MV-4-11 (cell line): ENCODE measurements at places on chromosomes 3 and 15.

GRCh38 chr3:141259821-141260629 lies 28.4 kb downstream of the PXYLP1 start:
- DNase-seq = no peak

GRCh38 chr15:70243686-70244540 lies 146.2 kb upstream of the TLE3 start:
- DNase-seq = no peak

- no peak for DNase-seq
Measured at GRCh38 chr3:56423661-56424099, 44.6 kb downstream of the ERC2 start.

- DNase-seq = no peak
Measured at GRCh38 chr15:45089712-45090373, 24.1 kb downstream of the DUOX2 start.

DNA sequence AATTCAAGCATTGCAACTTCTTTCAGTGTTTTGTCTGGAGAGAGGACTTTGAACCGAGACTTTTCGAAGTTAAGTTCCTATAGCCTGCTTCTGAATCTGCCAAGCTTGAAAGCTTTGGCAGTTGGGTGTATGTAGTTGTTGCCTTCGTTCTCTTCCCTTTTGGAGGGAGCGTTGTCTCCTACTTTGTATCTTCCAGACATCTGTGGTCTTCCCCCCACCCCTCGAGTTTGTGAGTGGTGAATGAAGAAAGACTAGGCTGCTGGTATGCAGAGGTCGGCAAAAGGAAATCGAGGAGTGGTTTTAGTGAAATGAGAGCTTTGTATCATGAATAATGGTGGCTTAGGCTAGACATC lies 1.3 kb downstream of the CTNNB1 start:
- peak; percentile 51 for DNase-seq

DNA sequence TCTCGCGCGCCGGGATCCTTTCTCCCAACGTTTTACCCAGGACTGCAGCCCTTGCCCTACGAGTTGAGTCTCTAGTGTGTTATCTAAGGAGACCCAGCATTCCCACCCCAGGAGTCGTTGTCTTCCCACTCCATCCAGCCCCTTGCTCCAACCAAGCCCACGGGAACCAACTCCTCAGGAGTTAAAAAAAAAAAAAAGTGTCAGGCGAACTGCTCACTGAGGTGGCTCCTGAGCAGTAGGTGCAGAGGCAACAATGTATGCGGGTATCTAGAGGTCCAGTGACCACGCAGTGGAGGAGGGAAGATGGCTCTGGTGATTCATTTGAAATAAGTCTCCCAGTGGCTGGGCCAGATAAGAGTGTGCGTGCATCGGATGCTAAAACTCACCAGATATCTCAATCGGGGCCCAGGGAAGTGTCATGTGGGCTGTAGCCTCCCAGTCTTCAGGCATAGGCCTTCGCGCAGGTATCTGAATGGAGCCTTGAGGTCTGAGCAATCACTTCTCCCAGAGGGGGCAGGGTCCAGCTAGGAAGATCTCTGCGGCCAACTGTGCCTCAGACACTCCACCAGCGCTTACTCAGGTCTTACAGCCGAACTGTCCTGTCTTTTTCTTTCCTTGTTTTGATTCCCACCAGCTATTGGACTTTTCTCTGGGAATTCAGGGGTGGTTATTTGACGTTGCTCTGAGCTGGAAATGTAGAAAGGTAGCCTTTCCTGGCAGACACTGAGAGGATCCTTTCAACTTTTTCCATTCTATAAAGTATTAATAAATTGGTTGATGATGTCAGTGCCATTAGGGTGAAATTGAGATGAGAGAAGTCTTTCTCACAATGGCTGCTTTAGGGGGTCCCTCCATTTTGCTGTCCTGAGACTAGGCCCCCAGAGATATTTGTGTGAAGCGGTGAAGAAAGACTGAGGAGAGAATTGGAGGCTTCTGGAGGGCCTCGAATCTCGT lies 21.0 kb downstream of the ZIC4 start:
- no peak for DNase-seq

- DNase-seq = no peak
Measured at GRCh38 chr3:111229301-111229700, 157.7 kb downstream of the NECTIN3 start.

GRCh38 chr3:99176169-99176964 lies 274.9 kb upstream of the DCBLD2 start:
- no peak for DNase-seq

GRCh38 chr3:149016242-149016641 lies 24.9 kb downstream of the GYG1 start:
- DNase-seq = no peak

- DNase-seq = no peak
Measured at GRCh38 chr3:43638594-43639447, 17.0 kb upstream of the ANO10 start.

- DNase-seq = no peak
Measured at GRCh38 chr3:129967761-129968160, 6.8 kb upstream of the TRH start.

- DNase-seq = peak; percentile 23
Measured at GRCh38 chr3:69948246-69948862, 51.2 kb upstream of the SAMMSON start.

- DNase-seq = no peak
Measured at GRCh38 chr15:38220606-38221273, 31.9 kb upstream of the SPRED1 start.

DNA sequence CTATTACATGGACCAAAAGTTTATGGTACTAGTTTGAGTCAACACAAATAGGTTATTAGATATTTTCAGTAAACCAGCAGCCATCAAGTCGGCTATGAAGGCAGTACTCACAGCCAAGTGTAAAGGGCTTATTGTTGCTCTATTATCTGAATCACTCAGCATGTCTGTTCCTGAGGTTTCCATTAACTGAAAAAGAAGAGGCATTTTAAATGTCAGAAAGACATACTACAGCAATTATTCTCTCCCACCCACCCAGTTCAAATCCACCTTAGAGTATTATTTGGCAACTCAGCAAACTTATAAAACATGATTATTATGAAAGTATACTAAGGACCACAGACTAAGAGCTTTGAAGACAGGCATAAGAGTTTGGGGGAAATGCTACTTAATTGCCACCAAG lies 93.1 kb downstream of the BTD start:
- DNase-seq = no peak

- DNase-seq = no peak
Measured at GRCh38 chr3:17972959-17973906, 230.8 kb upstream of the TBC1D5 start.

- peak; percentile 40 for DNase-seq
Measured at GRCh38 chr3:125054449-125055329, 1.1 kb downstream of the HEG1 start.

- no peak for DNase-seq
Measured at GRCh38 chr3:46684891-46685290, 8.6 kb downstream of the ALS2CL start.

- DNase-seq = no peak
Measured at GRCh38 chr15:68330901-68331300, 53.4 kb downstream of the FEM1B start.

- no peak for DNase-seq
Measured at GRCh38 chr15:77578641-77579372, 53.9 kb downstream of the LINGO1 start.

DNA sequence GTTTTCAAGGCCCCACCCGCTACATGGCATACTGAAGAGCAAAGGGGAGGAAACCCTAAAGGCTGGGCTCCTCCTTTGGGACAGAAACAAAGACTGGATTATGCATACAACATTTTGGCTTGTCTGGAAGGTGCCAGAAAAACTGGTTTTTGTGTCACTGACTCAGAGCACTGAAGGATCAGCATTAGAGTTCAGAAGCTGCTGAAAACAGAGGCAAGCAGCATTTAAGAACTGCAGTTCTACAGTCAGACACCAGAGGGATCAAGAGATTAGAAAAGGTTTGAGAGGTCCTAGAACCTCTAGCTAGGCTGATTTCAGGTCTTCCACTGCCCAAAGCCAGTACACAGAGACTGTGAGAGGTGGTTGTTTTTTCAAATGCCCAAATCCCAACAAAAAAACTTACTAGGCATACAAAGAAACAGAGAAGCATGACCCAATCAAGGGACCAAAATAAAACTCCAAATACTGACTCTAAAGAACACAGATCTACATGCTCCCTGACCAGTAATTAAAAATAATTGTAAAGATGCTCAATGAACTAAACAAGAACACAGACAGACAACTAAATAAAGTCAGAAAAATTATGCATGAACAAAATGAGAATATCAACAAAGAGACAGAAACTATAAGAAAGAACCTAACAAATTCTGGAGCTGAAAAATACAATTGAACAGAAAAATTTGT lies 91.2 kb downstream of the SENP2 start:
- DNase-seq = peak; percentile 66

DNA sequence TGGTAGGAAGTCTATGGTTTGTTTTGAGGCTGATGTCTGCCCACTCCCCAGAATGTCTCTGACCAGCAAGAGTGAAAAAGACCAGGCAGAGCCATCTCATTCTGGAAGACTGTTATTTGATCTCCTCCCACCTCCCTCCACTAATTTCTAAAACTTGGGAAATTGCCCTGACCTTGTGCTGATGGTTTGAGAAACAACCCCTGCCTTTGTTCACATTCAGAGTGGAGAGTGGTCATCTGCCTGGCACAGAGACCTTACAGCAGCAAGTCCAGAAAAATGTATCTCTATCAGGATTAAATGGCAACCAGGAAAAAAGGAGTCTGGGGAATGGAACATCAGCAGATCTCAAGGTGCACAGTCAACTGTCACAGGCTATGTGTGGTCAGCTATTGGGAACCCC lies 25.7 kb downstream of the SPATA12 start:
- no peak for DNase-seq

- DNase-seq = peak; percentile 70
Measured at GRCh38 chr3:188309437-188310269, 155.7 kb downstream of the LPP start.

DNA sequence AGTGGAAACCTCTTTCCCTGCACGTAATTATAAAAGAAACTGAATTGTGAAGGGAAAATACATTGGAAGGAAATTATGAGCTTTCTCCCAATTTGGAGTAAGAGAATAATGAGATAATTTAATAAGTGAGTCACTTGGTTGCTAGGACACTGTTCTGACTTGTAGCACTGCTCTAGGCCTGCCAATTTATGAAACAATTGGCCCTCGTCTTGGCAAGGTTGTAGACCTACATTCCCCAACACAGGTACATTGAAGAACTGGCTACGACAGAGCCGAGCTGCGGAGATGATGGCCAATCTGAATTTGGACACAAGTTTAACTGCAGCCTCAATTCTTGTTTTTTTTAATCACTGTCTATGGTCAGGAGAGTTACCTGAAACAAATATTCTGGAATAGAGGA lies 674.1 kb downstream of the MECOM start:
- no peak for DNase-seq

DNA sequence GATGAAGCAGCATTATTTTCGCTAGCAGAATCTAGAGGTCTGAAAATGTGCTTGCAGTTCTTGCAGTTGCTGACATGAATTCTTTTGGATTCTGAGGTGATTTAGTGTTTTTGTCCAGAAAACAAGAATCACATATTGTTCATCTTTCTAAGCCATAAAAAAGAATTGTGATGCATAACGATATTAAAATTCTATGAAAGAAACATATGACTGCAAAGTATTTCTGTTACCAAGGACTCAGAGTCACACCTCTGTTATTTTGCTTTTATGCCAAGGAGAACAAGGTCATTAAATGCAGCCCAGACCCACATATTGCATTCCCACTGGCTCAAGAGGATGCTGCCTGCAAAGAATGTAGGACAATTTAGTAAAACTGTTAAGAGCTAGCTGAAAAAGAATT lies 299.8 kb upstream of the GPR149 start:
- no peak for DNase-seq

DNA sequence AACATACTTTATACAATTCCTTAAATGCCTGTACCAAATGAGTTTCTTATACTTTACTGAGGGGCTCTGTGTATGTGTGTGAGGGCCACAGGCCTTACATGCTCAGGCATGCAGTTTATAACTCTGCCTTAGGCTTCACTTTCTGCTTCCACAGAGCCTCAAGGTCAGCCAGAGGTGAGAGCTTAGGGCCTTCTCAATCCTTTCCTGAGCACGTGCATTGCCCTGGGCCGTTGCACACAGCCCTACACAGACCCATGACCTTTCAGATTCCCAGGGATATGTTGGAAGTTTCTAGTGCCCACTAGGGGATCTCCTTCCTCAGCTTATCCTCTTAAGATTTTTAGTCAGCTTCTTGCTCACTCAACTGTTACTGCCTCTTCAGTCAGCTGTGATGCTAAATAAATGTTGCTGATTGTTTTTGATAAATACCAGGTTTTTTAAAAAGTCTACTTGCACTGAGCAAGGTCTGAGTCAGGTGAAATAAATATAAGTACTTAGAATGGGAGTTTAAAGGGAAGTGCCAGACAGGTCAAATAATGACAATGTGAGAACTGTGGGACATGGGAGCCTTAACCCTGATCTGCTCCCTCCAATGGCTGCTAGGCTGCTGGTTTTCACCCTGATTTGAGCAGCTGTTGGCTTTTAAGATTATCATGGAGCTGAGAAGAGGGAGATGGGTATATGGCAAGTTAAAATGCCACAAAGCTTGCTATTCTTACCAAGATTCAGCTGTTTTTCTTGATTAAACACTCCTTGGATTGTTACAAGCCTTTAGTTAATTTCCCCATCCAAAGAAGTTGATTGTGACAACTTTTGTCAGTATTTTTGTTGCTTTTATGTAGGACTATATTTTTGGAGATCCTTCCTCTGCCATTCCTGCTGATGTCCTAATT lies 169.5 kb downstream of the PLD1 start:
- no peak for DNase-seq

DNA sequence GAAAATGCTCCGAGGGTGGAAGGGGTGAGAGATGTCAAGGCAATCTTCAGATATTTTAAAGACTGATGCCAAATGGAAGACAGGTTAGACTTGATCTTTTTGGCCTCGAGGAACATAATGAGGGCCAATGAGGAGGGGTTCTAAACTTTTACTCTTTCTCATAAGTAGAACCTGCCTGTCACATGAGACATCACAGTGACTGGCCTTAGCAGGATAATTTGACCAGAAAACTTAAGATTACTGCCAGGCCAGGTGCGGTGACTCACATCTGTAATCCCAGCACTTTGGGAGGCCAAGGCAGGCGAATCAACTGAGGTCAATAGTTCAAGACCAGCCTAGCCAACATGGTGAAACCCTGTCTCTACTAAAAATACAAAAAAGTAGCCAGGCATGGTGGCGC lies 12.2 kb downstream of the TM4SF4 start:
- no peak for DNase-seq

DNA sequence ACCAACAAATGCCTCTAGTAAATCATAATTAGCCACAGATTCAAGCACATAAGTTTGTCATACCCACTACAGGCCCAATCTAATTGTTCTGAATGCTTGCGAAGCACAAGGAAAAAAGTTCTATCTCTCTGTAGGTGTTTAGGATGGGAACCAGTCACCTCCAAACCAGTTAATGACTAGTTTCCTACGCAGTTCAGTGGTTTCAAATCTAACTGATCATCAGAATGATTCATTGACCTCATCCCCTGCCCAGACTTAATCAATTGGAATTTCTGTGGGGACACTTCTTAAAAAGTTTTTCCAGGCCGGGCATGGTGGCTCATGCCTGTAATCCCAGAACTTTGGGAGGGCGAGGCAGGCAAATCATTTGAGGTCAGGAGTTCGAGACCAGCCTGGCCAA lies 24.3 kb upstream of the MASP1 start:
- no peak for DNase-seq
